Transverse colon (tissue), 4 donors: ENCODE measurements at places on chromosomes 11 and 22.

DNA sequence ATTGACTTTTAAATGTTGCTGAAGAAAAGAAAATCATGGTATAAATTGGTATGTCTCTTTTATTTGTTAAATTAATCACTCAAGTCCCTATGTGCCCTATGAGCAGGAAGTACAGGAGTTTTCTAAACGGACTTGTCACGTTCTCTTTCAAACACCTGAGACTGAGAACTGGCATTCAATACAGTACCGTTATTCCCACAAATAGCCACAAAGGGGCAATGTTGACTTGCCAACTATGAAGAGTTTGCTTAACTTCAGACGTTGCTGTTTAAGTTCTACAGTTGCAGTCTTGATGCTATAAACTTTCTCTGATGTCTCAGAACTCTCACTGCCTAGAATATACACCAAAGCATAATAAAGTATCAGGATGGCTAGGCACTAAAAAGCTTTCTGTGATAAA lies 7.6 kb downstream of the OR56A1 start:
- DNase-seq, result no peak
- H3K4me3 ChIP-seq, result no peak overlapping the region
- H3K4me1 ChIP-seq, result no peaks in the 10 kb centered on the region
- H3K36me3 ChIP-seq, result no peaks in the 10 kb centered on the region

DNA sequence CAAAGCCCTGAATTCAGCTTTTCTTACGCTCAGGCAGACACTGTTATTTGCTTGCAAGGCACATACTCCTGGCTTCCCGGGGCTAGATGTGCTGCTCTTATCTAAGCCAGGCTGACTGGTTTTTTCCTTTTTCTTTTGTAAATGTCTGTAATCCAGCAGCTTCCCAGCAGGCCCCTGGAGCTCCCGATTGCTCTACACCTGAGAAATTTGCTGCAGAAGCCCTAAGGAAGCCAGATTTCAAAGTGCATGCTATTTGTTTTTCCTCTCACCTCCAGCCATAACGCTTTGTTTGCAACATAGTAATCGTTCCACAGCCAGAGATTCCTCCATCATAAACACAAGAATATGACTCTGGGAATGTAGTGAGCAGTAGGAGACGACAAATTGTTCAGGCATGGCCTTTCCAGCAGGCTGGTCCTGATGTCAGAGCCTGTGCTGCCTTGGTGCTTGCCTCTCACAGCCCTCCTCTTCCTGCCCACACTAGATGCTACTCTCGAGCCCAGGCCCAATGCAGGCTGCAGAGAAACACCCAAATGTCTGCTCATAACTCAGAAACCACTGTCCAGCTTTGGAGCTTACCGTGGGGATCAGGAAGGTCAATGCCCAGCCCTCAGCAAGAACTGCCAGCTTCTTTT lies 54.7 kb upstream of the SLC6A5 start:
- H3K4me1 ChIP-seq, result no peaks in the 10 kb centered on the region
- no peaks in the 10 kb centered on the region for H3K36me3 ChIP-seq
- H3K27ac ChIP-seq, result no peak overlapping the region
- H3K27me3 ChIP-seq, result no peaks in the 10 kb centered on the region
- DNase-seq, result no peak
- no peak overlapping the region for H3K4me3 ChIP-seq

- no peak overlapping the region for H3K4me3 ChIP-seq
- no peak for DNase-seq
- no peaks in the 10 kb centered on the region for H3K4me1 ChIP-seq
- no peak overlapping the region for H3K27ac ChIP-seq
- H3K36me3 ChIP-seq, result no peaks in the 10 kb centered on the region
Observed at GRCh38 chr11:1047595-1048156, 11.2 kb upstream of the MUC6 start.

- peaks cover 31% of the 10 kb centered on the region for H3K4me1 ChIP-seq
- peak; percentile 51 for DNase-seq
- peak overlapping the region; percentile 22 for H3K4me3 ChIP-seq
- H3K36me3 ChIP-seq, result no peaks in the 10 kb centered on the region
- H3K27ac ChIP-seq, result peak overlapping the region; percentile 88
Observed at GRCh38 chr22:20867179-20868024, 8.6 kb downstream of the SNAP29 start.

- DNase-seq, result no peak
- H3K4me1 ChIP-seq, result no peaks in the 10 kb centered on the region
- no peaks in the 10 kb centered on the region for H3K36me3 ChIP-seq
- no peaks in the 10 kb centered on the region for H3K27me3 ChIP-seq
- H3K27ac ChIP-seq, result no peak overlapping the region
Observed at GRCh38 chr22:49186762-49187161, 640.9 kb downstream of the BRD1 start.

DNA sequence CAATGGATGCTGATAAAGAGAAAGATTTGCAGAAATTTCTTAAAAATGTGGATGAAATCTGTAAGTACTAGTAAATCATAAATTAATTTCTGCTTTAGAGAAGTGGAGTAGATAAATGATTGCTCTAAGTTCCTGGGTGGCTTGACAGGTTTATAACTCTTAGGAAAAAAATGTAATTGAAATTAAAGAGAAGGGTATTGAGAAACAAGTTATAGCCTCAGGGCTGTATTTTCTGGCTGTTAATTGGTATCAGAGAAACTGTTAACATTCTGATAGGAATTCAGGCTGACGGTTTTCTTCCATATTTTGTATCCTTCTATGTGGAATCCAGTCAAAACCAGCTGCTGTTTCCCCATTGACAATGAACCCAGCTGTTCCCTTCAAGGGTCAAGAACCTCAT lies 1.9 kb downstream of the TTC12 start:
- no peak overlapping the region for H3K27ac ChIP-seq
- H3K4me3 ChIP-seq, result no peak overlapping the region

- no peaks in the 10 kb centered on the region for H3K27me3 ChIP-seq
- no peak overlapping the region for H3K4me3 ChIP-seq
- H3K27ac ChIP-seq, result no peak overlapping the region
- H3K36me3 ChIP-seq, result no peaks in the 10 kb centered on the region
Observed at GRCh38 chr11:44784436-44784760, 57.6 kb downstream of the TSPAN18 start.
